ENCODE measurements at places on chromosomes 2 and 18.

- no peak for DNase-seq
These were observed 542.3 kb upstream of the VWC2L start for GRCh38 chr2:213868526-213868925.

- DNase-seq, result no peak
These were observed 88.5 kb downstream of the ZEB2 start for GRCh38 chr2:144431392-144431783.

DNA sequence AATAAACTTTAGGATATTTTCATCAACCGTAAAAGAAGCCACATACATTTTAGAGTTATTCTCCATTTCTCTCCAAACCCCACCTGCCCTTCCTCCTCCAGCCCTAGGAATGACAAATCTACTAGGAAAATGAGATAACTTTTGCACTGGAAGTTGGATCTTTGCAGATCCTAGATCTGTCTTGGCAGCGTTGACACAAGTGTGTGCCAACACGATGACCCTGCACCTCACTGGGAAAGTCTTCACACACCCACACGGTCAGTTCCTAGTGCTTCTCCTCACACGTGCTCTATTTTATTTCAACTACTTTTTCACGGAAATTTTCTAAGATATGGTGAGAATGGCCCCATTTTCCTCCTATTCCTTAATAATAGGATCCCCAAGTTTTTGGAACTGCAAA, 14.1 kb upstream of the HPCAL1 start:
- DNase-seq, result no peak

GRCh38 chr2:26230806-26231205, 13.6 kb downstream of the HADHA start:
- no peak for DNase-seq

- DNase-seq, result no peak
These were observed 222.3 kb downstream of the ALK start for GRCh38 chr2:29699045-29699444.

DNA sequence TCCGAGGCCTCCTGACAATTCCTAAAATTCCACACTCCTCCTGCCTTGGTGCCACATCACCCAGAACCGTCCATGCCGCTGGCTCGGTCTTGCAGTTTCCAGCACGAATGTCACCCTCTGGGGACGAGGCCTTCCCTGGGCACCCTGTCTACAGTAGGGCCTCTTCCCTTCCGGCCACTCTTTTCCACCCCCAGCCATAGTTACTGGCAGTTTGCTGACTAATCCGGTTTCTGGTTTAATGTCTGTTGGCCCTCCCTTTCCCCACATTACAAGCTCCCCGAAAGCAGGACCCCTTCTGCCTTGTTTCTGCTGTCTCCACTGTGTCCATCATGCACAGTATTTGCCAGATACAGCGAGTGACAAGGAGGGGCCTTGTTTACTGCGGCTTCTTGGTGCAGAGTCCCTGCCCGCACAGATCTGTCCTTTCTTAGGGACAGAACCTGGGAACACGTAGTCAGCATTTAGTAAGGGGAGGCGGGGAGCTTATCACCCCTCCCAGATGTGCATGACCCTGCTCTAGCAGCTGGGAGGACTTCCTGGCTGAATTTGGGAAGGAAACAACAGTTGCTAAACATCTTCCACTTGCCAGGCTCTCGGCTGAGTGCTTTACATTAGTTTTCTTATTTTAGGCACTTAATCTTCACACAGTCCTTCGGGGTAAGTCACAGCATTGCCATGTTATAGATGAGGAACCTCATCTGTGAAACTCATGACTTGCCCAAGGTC, 23.6 kb upstream of the CATIP start:
- DNase-seq, result no peak

- DNase-seq, result peak; percentile 59
These were observed 970 bp upstream of the ADCYAP1 start for GRCh38 chr18:903701-904100.

DNA sequence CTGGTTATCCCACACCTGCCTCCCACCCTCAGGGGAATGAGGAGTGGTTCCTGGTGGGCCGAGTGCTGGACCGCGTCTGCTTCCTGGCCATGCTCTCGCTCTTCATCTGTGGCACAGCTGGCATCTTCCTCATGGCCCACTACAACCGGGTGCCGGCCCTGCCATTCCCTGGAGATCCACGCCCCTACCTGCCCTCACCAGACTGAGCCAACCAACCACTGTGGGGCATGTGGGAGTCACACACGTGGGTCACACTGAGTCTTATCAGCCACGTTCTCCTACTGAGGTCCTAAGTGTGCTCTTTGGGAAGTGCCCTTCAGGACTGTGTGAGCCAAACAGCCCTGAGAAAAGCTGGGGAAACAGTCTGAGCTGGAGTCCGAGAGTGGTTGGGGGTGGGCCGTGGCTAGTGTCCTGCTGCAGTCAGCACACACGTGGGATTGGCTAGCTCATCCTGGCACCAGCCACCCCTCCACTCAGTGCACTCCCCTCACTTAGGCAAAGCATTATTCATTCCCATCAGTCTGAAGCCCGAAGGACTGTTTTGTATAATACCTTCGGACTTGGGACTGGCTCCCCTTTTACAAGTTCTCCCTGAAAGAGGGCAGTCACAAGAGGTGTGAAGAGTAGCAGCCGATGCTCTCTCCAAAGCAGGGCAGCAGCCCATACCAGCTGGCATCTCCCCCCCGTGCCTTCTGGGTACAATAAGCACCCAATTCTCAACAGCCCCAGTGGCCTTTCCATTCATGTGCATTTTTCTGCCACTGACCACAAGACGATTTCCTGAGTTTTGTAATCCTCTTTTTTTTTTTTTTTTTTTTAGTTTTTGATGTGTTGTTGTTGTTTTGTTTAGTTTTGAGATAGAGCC, 4.6 kb downstream of the TIGD1 start:
- no peak for DNase-seq

- DNase-seq, result no peak
These were observed 262.8 kb downstream of the FBXO15 start for GRCh38 chr18:73884868-73885267.

GRCh38 chr2:145760781-145761649, 1241.1 kb upstream of the ZEB2 start:
- DNase-seq, result peak; percentile 87

DNA sequence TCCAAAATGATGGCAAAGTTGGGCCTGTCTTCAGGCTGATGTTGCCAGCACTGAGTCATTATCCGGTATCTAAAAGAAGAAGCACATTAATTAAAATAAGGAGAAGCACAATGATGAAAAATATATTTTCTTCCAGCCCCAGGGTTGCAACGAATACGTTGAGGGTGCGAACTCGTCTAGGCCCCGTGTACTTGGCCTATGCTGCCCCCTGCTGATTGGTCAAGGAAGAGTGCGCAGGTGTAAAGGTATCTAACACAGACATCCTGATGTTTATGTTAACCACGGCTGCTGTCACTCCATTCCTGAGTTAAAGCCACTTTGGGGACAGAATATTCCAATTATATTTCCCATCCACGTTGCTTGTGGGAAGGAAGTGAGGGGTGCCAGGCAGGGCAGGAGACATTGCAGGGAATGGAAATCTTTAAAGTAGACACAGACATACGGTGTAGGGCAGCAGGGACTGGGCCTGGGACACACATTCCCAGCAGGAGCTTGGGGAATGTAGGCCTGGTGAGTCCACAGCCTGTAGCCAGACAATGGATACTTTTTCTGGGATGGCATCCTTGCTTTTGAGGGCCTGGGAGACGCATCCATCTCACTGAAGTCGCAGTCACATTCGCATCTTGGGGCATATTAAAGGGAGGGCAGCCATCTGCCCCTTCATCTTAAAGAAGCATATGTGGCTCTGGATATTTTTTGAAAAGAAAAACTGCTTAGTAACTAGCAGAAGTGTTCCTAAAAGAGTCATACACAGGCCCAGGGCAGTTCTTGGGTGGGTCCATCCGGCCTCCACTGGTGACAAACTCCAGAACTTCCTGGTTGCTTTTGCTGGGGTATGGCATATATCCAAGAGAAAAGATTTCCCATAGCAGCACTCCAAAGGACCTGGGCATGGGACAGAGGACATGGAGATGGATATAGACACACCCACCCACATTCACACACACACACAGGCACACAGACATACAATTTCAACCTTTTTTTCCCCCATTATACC, 81.9 kb downstream of the CLIP4 start:
- DNase-seq, result peak; percentile 70

- no peak for DNase-seq
These were observed 84.2 kb upstream of the GPC1 start for GRCh38 chr2:240351088-240351741.

- peak; percentile 82 for DNase-seq
These were observed 20.0 kb upstream of the NABP1 start for GRCh38 chr2:191657977-191658376.

- peak; percentile 93 for DNase-seq
These were observed at the start of gene RNF125 for GRCh38 chr18:32018331-32019250. Gene RNF125, plus strand, starts transcription at chr18:32018825. Its CDS starts 39 bp downstream, at chr18:32018864.

DNA sequence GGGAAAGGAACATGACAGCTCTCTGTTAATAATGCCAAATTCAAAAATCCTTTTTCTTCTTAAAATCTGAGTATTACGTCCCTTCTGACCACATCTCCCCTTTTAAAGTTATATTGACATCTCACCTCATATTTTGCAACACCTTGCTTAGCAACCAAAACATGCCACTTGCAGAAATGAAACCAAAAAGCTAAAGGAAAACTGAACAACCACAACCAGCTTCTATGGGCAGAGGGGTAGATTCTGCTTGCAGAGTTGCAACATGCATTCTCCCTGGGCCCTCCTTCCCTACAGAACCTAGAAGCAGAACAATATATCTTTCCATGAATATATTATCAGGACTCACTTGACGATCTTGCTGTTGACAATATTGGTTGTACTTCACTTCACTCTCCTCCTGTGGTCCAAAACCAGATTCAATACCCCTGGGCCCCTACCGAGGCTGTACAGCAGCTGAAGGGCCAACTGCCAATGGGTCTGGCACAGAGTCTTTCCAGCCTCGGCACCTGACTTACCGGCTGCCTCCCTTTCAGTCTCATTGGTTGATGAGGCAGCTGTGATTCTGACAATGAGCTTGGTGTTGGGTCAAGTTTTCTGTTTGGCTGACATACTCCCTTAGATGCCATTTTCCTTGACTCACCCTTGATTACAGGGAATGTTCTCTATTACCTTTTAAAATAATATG, 616.6 kb downstream of the ZEB2 start:
- DNase-seq, result peak; percentile 18

DNA sequence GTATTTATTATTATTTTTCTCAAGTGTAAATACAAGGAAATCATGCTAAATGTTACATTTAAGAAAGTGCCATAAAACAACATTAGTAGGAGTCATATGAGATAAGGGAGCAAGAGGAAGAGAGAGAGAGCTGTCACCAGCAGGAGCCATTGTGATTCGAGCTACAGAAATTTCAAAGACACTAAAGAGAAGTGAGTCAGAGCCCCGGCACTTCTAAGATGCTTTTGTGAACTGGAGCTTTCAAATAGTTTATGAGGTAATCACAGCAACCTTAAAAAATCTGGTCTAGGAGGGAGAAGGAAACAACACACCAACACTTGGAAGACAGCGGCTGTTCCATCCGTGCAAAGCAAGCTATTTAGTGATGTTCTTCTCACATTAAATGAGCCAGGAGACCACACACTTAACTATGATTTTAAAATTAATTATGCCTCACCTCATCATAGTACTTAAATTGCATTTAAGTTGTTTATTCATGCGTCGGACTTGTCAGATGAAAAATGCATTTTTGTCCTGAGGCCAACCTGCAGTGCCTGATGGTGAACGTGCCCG, 382.7 kb upstream of the SALL3 start:
- no peak for DNase-seq

DNA sequence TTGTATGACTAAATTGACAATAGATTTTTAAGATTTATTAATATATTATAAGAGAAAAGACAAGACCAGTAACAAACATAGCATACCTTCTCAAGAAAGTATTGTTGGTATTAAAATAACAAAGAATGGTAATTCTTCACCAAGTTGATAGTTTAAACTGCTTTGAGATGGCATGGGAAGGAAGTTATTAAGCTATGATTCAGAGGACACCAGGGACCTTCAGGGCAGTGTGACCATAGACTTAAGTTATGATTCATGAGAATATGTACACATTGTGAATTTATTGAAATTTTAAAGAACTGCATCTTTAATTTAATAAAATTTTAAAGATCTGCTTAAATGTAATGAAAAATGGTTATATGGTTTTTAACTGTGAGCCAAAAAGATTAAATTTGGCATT, 205.7 kb downstream of the DSEL start:
- DNase-seq, result peak; percentile 56

DNA sequence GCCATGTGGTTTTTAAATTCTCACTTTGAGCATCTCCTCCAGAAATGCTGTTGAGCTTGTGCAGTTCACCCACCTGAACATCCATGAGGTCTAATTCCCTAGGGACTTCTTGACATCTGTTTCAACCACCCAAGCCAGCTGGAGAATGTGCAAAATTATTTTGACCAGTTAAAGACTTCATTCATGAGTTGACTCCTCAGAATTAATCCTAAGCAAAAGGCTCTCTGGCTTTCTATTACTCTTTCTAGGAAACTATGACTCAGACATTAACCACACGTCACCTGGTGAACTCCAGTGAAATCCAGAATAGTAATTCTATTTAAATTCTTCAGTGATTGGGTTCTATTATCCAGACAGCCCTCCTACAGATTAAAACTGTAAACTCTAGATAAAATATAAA, 247.5 kb downstream of the NBAS start:
- peak; percentile 54 for DNase-seq

DNA sequence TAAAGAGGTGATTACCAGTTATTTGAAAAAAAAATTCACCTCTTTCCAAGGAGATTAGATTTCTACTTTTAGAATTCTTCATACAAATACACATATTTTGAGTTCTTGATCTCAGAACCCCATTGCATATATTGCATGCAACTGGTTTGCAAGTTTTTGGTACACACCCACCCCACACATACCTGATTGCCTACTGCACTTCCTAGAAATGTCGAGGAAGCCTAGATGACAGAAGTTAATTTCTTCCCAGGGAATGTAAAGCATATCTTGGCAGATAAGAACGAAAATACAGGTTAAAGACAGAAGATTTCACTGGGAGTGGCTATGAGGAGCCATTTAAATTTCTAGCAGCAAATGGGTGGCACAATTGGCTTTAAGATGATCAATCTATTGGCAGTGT, 67.1 kb upstream of the IL1R1 start:
- DNase-seq, result no peak

DNA sequence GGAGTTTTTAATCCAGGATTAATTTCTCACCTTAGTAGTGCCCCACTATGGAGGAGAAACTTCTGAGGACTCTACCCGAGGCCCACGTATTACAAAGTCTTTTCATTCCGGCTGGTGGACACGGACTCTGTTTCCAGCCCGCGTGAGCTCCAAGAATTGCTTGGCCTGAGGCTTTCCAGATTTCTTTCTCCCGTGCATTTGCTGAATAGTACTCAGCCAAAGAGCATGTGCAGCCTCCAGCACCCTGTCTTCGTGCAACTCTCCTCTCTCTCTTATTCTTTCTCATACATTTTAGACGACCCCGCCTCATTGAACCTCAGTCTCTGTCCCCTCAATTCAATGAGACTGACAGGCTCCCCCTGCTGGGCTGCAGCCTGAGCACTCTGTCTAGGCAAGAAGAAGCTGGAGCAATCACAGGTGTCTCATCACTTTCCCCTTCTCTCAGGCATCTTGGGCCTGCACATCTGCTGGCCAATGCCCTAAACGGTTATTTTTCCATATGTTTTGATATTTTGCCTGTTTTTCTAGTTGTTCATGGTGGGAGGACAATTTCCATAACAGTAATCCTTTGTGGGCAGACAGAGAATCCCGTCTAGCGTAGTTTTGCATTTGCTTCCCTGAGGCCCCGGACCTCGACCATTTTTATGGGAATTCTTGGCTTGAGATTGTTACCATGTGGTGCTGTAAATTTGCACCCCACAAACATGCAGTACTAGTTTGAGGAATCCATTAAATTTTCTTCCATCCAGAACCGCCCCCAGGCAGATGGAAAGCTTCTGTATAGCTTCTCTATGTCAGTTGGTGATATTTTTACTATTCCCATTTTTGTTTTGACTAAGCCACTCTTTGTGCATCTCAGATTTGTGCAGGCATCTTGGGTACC, 50.1 kb upstream of the LPIN2 start:
- peak; percentile 54 for DNase-seq
